ENCODE measurements at places on chromosomes 4 and X.

DNA sequence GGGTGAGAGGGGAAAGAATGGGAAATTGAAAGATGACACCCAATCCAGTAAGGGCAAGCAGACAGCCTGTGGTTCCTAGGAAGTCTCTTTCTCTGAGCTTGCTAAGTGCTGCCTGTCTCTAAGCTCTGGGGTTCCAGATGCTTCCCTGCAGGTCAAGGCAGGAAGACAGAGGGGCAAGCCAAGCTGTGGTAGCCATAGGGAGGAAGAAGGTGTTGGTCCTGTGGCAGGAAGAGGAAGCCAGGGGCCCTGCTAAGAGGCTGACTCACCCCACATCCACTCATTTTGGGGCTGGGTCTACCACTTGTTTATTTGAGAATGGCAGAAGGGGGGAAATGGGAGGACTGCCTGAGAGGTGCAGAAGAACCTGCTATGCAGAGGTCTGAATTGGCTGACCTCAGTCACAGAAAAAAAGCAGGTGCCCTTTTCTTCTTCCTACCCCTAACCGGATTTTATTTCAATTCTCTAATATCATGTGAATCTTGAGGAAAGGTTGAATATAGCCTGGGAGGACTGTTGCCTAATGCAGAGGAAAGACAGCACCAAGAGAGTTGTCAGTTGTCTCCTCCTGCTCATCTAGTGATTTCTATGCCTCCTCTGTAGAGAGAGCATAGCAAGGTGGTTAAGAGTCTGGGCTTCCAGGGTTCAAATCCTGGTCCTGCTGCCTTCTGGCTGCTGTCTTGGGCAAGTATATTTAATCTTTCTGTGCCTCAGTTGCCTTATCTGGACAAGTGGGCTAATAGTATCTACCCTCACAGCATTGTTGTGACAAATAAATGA lies 27.4 kb downstream of the HOPX start:
- DNase-seq, result peak; percentile 13

DNA sequence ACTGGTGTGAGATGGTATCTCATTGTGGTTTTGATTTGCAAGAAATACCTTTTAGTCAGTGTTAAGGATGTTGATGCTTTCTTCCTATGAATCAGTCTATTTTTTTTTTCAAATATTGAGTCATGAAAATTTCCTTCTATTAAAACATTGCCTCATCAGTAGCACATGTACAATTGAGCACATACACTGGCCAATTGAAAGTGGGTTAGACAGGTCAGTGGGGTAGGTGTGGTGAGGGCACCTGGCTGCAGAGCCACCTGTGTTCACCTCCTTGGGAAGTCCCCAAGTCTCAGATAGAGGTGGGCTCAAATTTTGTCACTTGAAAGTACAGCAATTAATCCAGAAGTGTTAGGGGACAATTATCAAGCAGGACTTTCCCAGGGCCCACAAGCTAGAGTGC lies 243.7 kb downstream of the SPRY1 start:
- no peak for DNase-seq

DNA sequence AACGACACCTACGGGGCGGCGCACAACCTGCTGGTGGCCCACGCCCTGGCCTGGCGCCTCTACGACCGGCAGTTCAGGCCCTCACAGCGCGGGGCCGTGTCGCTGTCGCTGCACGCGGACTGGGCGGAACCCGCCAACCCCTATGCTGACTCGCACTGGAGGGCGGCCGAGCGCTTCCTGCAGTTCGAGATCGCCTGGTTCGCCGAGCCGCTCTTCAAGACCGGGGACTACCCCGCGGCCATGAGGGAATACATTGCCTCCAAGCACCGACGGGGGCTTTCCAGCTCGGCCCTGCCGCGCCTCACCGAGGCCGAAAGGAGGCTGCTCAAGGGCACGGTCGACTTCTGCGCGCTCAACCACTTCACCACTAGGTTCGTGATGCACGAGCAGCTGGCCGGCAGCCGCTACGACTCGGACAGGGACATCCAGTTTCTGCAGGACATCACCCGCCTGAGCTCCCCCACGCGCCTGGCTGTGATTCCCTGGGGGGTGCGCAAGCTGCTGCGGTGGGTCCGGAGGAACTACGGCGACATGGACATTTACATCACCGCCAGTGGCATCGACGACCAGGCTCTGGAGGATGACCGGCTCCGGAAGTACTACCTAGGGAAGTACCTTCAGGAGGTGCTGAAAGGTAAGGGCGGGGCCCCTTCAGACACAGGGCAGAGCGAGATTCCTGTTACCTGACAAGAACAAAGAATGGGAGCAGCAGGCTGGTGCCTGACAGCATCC lies 11.7 kb downstream of the RPL9 start:
- DNase-seq, result peak; percentile 65

- no peak for DNase-seq
Measured at GRCh38 chr4:128550060-128550459, 259.4 kb upstream of the JADE1 start.

- DNase-seq, result peak; percentile 66
Measured at GRCh38 chr4:169024762-169025161, 14.7 kb upstream of the CBR4 start.

- DNase-seq, result no peak
Measured at GRCh38 chr4:159526172-159526571, 423.3 kb downstream of the RAPGEF2 start.

GRCh38 chrX:48818098-48818497 lies 8.2 kb upstream of the ERAS start:
- no peak for DNase-seq

- no peak for DNase-seq
Measured at GRCh38 chrX:12975670-12975965, 708 bp downstream of the TMSB4X start.

- no peak for DNase-seq
Measured at GRCh38 chr4:160375772-160376452, 1273.0 kb downstream of the RAPGEF2 start.

GRCh38 chrX:45781901-45782553 lies 581.4 kb upstream of the DIPK2B start:
- DNase-seq, result peak; percentile 60

- no peak for DNase-seq
Measured at GRCh38 chr4:136369073-136369472, 1163.2 kb downstream of the PCDH18 start.

GRCh38 chrX:452598-452997 lies 65.9 kb upstream of the PPP2R3B start:
- DNase-seq, result no peak

DNA sequence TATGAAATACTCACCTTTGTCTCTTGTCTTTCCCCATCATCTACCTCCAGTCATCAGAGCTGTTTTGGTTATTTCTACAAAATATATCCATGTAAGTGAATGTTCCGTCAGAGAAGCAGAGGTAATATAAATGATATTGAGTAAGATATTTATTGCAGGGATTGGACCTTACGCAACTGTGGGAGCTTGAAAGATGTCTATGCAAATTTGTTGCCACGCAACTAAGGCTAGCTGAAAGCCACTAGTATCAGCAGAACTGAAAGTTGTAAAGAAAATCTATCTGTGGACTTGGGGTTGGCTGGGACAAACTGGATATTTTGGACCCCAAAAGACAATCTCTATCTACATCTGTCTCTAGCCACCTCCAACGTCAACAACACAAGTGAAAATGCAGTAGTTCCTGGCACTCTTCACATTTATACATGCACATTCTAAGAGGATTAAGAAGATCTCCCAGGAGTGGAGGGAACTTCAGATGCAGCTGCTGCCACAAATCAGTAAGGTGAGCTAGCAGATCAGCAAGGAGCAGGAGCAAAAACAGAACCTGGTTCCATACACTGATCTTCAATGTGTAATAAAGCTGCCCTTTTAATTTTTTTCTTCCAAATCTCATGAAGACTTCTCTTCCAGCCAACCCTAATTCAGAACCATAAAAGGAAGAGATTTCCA lies 8.5 kb upstream of the CCSER1 start:
- no peak for DNase-seq
